Esophagus mucosa (tissue), 1 donor: ENCODE measurements at places on chromosomes 1 and 21. TPM values are rescaled to one million over a fixed set of nuclear protein-coding genes. Genes with fewer than 3 reads are reported as not detected.
A peak's percentile ranks its signal among the peaks of the same experiment; 100 is the strongest.

GRCh38 chr1:228154021-228154669 is 4.4 kb downstream of the GJC2 start:
- no peak for ATAC-seq

The IL19 gene
- 5.5 TPM for total RNA-seq

- peak; percentile 24 for ATAC-seq
Measured at GRCh38 chr1:155218854-155219591, 10.5 kb downstream of the MTX1 start.

DNA sequence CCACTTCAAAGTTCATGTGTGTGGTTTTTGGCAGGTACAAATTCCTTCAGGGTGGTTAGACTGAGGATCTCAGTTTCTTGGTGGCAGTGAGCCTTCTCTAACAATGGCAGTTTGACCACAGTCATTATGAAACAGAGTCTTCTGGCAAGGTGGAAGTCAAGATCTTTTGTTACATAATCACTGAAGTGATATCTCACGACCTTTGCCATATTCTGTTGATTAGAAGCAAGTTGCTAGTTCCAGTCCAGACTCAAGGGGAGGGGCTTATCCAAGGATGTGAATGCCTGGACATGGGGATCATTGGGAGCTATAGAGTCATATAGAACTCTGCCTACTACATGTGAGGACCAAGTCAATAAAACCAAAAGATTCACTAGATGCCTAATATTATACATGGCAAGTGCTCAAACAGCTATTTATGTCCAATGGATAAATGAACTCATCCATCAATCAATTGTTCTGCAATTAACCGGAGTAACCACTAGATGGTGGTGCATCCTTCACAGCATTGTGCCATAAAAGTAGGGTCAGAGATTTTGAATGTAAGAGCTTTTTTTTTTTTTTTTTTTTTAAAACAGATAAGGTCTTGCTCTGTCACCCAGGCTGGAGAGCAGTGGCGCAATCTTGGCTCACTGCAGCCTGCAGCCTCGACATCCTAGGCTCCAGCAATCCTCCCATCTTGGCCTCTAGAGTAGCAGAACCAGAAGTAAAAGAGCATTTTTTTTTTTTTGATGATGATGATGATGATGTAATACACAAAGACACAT is 131.9 kb downstream of the CRB1 start:
- ATAC-seq, result no peak

DNA sequence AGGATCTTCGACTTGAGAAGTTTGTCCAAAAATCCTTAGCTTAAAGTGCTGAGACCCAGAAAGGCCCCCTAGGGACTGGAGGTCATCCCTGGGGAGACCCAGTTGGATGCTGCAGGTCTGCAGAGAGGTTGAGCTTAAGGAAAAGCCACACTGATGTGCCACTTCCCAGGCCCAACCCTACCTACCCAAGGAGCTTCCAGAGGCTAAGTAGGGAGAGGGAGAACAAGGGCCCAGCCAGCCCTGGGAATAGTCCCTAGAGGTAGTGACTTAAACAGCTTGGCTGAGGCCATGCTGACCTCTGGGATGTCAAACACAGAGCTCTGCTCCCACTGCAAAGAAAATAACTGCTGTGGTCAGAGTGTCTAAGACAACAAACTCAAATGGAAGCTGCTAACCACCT is 693.7 kb downstream of the MATN1 start:
- no peak for ATAC-seq

GRCh38 chr1:119159111-119159510 is 18.7 kb upstream of the WARS2 start:
- no peak for ATAC-seq

GRCh38 chr1:7046314-7046713 is 261.1 kb downstream of the CAMTA1 start:
- no peak for ATAC-seq

The F13B gene
- not detected for total RNA-seq

DNA sequence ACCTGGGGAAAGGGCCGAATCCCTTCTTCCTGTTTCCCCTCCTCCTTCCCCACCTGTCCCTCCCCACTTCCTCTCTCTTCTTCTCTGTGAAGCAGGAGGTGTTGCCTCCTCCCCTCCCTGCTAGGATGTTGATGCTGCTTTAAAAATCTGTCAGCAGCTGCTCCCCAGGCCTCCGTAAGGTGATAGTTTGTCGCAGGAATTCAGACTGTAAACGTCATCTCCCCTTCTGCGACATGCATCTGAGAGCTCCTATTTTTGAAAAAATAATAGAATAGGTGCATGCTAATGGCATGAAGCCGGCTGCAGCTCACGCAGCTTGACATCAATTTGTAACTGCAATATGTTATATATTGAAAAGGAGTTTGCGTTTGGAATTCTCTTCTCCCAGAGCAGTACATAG is 70.1 kb downstream of the KAZN start:
- no peak for ATAC-seq

- ATAC-seq, result peak; percentile 98
Measured at GRCh38 chr1:116556289-116557006, 14.4 kb downstream of the CD58 start.

The TEX38 gene
- total RNA-seq, result not detected

The MYOM3 gene
- 0.88 TPM for total RNA-seq

GRCh38 chr21:32483293-32483595 is 70.7 kb downstream of the EVA1C start:
- peak; percentile 80 for ATAC-seq

The GORAB gene
- 4.7 TPM for total RNA-seq

The RGL1 gene
- total RNA-seq, result 3.0 TPM

DNA sequence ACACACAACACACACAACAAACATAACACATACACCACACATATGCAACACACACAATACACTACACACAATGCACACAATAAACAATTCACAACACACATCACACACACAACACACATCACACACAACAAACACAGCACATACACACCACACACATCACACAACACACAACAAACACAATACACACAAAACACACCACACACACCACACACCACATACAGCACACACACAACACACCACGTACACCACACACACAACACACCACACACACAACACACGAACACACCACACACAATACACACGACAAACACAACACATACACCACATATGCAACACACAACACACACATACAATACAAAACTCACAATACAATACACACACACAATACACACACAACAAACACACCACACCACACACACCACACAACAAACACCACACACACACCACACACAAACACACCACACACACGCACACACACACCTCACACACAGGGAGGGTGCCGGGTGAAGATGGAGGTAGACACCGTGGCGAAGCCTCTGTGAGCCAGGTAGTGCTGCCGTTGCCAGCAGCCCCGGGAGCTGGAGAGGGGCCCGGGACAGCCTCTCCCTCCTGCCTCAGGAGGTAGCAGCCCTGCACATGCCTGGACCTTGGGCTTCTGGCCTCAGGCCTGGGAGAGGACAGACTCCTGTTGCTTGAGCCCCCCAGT is 30.4 kb upstream of the C1orf174 start:
- ATAC-seq, result no peak

The SLAMF6 gene
- total RNA-seq, result 0.28 TPM

DNA sequence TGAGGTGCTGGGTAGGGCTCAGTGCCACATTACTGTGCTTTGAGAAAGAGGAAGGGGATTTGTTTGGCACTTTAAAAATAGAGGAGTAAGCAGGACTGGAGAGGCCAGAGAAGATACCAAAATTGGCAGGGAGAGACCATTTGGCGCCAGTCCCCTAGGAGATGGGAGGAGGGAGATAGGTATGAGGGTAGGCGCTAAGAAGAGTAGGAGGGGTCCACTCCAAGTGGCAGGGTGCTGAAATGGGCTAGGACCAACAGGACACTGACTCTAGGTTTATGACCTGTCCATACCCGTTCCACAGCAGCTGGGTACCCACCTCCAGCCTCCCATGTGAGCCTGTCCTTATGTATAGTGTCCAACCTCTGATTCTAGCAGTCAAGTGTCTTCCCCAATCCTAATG is 1.0 kb upstream of the CRTC2 start:
- no peak for ATAC-seq

DNA sequence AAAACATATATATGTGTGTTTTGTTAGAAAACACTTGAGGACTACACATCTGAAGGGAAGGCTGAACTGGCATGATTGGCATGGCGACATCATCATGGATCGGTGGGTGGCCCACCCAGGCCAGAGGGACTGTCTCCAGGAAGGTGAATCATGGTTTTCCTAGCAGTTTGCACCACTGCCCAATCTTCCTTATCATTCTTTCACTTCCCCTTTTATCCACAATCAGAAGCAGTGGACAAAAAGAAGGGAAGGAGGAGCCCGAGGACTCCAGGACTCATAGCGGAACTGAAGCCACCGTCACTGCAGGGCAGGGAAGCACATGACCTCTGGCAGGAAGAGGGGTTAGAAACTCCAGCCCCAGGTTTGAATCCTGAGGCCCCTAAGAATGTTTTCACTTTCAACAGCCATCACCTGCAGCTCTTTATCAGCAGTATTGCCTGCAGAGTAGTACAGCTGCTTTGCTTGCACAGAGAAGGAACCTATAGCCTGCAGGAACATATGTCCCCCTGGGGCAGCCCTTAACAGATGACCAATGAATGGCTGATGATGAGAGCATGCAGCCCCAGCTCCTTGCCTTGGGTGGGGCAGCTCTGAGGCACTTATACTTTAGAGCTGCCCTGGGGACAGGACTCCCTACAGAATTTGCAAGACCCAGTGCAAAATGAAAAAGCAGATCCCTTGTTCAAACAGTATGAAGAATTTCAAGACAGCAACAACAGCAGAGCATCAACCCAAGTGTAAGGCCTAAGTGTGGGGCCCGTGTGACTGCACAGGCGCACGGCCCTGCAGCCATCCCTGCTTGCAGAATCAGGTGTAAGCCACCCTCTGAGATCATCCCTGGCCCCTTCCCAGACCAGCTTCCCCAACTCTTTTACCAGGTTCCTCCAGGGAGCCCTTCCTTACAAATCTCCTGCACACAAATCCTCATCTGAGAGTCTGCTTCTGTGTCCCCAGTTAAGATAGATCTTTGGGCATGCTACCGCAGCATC is 241.8 kb upstream of the IRF2BP2 start:
- ATAC-seq, result peak; percentile 39

GRCh38 chr1:230188826-230189225 is 121.8 kb downstream of the GALNT2 start:
- ATAC-seq, result no peak

- no peak for ATAC-seq
Measured at GRCh38 chr21:39016740-39017315, 166.4 kb downstream of the PSMG1 start.

DNA sequence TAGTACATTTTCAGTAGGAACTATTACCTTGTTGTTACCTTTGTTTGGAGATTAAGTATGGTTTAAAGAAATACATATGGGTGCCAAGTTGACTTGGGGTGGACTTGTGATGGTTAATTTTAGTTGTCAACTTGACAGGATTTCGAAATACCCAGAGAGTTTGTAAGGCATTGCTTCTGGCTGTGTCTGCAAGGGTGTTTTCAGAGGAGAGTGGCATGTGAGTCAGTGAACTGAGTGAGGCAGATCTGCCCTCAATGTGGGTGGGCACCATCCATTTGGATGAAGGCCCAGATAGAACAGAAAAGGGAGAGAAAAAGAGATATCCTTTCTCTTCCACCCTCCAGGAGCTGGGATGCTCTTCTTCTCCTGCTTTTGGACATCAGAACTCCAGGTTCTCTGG is 315.5 kb downstream of the GPATCH2 start:
- ATAC-seq, result no peak

The RPTN gene
- 0.08 TPM for total RNA-seq

GRCh38 chr1:90434460-90434859 is 282.6 kb downstream of the BARHL2 start:
- no peak for ATAC-seq

GRCh38 chr1:172724765-172725613 is 66.1 kb downstream of the FASLG start:
- ATAC-seq, result no peak

- ATAC-seq, result no peak
Measured at GRCh38 chr1:156538711-156539440, 33.5 kb downstream of the IQGAP3 start.

- no peak for ATAC-seq
Measured at GRCh38 chr1:163844459-163844858, 522.7 kb downstream of the NUF2 start.

The SLAMF7 gene
- total RNA-seq, result 6.3 TPM

GRCh38 chr1:206954459-206955342 is 8.4 kb upstream of the PIGR start:
- ATAC-seq, result peak; percentile 6

- ATAC-seq, result peak; percentile 85
Measured at GRCh38 chr1:85283475-85284199, 7.2 kb upstream of the BCL10 start.

- ATAC-seq, result no peak
Measured at GRCh38 chr21:38439957-38440356, 58.3 kb downstream of the ERG start.

DNA sequence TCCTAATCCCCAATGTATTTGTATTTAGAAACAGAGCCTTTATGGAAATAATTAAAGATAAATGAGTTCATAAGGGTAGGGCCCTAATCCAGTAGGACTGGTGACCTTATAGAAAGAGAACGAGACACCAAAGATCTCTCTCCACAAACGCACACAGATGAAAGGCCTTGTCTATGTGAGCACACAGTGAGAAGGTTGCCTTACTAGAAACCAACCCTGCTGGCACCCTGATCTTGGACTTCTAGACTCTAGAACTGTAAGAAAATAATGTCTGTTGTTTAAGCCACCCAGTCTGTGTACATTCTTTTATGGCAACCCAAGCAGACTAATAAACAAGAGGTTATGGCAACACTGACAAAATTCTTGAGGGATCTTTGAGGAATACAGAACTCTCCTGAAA is 44.8 kb upstream of the PRDX6 start:
- no peak for ATAC-seq

The GCLM gene
- 11.6 TPM for total RNA-seq

The F3 gene
- total RNA-seq, result 18.4 TPM

- no peak for ATAC-seq
Measured at GRCh38 chr1:167713330-167714081, 8.3 kb upstream of the MPZL1 start.

DNA sequence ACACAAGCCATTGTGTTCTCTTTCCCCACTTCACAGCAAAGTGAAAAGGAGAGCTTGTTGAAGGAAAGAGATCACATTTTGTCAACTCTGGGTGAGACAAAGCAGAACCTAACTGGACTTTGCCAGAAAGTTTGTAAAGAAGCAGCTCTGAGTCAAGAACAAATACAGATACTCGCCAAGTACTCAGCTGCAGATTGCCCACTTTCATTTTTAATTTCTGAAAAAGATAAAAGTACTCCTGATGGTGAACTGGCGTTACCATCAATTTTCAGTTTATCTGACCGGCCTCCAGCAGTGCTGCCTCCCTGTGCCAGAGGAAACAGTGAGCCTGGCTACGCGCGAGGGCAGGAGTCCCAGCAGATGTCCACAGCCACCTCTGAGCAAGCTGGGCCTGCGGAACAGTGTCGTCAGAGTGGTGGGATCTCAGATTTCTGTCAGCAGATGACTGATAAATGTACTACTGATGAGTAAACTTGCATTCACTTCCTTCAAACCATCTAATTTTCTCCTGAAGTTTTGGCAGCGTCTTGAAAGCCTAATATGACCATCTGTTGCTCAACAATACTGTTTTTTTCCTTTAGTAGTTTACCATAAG is 43.7 kb downstream of the BACH1 start:
- peak; percentile 65 for ATAC-seq

- ATAC-seq, result peak; percentile 5
Measured at GRCh38 chr21:17370916-17371315, 141.9 kb upstream of the CXADR start.

The HPCAL4 gene
- not detected for total RNA-seq

The TCHHL1 gene
- total RNA-seq, result not detected

- no peak for ATAC-seq
Measured at GRCh38 chr1:187342495-187342894, 513.7 kb downstream of the PLA2G4A start.
